ENCODE measurements at places on chromosomes 1 and 21.
A peak's percentile ranks its signal among the peaks of the same experiment; 100 is the strongest.

DNA sequence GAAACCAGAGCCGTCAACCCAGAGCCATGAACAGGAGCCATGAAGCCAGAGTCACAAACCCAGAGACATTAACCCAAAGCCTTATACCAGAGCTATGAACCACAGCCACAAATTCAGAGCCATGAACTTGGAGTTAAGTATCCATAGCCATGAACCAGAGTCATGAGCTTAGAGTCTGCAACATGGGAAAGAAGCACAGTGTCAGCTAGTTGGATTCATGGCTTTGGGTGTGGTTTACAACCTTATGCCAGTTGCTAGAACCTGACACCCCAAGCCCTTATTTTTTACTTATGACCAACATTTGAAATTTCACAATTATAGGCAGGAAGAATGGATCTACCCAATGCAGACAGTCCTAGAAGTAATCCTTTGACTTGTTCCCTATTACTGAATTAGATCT is 128.9 kb upstream of the FAM78B start:
- DNase-seq, result no peak

DNA sequence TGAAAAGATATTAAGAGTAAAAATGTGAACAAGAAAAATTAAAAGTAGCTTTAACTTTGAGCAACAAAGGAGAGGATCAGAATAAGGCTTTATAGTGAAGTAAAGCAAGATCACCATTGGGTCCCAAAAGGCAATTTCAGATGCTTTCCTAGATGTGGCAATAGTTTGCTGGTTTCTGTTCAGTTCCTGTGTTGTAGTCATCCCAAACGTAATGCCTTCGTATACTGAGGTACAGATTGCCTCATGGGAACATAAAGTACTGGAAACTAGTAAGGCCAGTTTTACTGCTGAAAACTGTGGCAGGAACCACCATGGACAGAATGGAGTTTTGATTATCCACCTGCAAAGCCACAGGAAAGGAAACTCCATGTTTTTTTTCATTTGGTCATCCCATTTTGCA is 283.5 kb upstream of the SGIP1 start:
- DNase-seq, result no peak

- DNase-seq, result no peak
These were observed 5.3 kb upstream of the FCER1A start for GRCh38 chr1:159296706-159297375.

GRCh38 chr1:94875794-94876193 is 51.1 kb downstream of the CNN3 start:
- DNase-seq, result no peak

DNA sequence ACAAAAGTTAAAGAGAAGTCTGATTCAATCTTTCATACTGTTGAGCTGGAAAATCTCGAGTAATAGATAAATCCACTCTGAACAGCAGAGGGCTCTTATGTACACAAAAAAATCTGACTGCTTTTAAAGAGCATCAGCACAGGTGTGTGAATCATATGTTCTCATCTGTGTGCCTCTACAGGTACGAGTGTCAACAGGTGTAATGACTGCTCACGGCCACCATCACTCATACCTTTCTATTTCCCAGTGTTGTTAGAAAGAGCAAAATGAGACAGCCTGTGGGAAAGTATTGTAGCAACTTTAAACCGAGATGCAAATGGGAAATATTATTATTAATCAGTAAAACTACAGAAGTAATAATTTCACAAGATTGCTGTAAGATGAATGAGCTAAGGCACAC is 49.0 kb upstream of the SCAF4 start:
- DNase-seq, result peak; percentile 69

DNA sequence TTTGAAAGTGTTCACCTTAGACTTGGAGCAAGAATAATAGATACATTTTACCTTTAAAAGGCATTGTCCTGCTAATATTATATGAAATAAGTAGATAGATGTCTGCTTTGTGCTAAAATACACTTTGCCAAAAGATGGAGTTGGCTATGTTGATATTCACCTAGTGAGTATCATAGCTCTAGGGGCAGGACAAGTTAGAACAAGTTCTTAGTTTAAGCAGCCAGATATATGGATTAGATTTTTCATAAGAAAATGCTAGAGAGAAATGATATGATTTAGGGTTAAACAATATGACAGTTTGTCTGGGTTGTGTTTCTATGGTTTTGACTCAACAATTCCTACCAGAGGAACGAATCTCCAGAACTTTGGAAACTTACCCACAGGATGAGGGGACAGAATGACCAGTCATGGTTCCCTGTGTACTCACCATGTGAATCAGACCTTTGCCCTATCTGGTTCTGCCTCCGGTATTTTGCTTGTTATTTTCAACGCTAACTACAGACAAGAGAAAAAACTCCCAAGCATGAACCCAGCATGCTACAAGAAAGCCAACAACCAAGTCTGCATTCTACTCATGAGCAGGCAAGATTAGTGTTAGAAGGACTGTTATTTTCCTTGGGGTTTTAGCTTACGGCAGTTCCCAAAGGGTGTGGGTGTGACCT is 1.7 kb downstream of the F5 start:
- DNase-seq, result no peak

DNA sequence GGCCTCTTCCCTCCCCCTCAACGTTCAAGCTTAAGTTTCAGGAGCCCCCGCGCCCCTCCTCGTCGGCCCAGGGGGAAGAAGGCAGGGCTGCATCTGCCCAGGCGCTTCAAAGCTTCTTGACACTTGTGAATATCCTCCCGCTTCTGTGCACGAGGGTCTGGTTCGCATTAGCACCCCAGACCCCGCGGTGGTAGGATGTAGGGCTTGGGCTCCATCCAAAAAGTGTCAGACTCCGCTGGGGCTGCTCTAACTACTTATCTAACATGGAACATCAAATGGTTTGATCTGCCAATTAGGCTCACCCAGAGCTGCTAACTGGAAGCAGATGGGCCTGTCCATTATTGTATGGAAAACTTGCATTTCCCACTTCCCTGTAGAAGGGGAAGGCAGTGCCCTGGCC is 28.9 kb downstream of the TAS1R2 start:
- DNase-seq, result no peak

DNA sequence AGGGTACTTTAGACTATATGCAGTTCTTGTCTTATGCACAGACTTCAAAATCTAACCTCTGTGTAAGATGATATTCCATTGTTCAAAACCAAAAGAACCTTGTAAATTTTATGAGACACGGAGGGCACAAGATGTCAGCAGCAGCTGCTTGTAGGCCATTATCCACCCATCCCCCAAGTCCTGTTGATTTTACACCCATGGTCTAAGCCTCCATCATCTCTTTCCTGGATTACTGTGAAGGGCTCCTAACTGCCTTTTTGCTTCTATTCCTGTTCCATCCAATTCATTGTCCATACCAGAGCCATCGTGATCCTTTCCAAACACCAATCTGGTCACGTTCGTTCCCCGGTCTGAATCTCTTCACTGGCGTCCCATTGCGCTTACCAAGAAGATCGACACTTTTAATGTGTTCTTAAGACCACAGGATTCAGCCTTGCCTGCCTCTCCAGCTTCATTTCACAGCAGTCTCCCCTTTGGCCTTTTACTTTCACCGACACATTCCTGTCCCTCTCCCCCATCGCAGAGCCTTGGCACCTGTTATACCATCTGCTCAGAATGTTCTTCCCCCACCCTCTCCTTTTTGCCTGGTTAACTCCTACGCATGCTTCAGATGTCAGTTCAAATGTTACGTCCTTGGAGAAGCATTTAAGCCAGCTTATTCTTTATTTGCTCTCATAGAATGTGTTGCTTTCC is 107.3 kb upstream of the POU3F1 start:
- no peak for DNase-seq

GRCh38 chr1:233606813-233607212 is 7.1 kb upstream of the KCNK1 start:
- no peak for DNase-seq

- DNase-seq, result no peak
These were observed 98.3 kb downstream of the ABCA4 start for GRCh38 chr1:94022471-94023189.

- DNase-seq, result no peak
These were observed 8.7 kb upstream of the SLC2A5 start for GRCh38 chr1:9078015-9078751.

DNA sequence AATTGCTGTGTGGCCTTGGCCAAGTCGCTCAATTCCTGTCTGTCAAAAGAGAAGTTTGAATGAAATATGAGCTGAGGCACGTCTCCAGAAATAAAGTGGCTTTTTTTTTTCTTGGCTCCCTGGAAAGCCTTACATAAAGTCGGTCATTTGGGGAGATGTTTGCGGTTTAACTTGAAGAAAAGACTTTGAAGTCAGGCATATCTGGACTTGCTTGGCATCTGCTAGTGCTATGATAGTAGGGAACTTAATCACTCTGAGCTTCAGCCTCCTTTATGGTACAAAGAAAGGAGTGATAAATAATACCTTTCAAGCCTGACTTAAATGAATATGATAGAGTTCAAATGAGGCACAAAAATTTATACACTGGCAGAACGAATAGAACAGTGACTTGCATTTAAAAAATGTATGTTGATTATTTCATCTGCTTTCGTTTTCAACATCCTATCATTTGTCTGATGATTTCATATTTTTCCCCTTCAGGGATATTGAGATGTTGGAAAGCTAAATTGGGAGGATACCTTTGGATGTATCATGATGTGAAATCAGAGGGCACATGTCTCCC is 60.2 kb downstream of the FASLG start:
- DNase-seq, result no peak

GRCh38 chr1:16230744-16231143 is 6.2 kb downstream of the CPLANE2 start:
- DNase-seq, result no peak

- DNase-seq, result peak; percentile 94
These were observed at the start of gene BOLA1 for GRCh38 chr1:149899460-149900284. BOLA1 (plus strand) TSS chr1:149899568; CDS start chr1:149900060, 492 bp downstream.

- DNase-seq, result no peak
These were observed 93.3 kb downstream of the GLIS1 start for GRCh38 chr1:53645690-53646078.

All from COR-L47 (cell line).